ENCODE measurements at places on chromosomes 13 and 19. TPM values are rescaled to one million over a fixed set of nuclear protein-coding genes. Genes with fewer than 3 reads are reported as not detected.

Gene SHFL
- total RNA-seq: 112 TPM

Gene SMIM7
- 89.3 TPM for total RNA-seq

GRCh38 chr19:2330255-2330631 lies 1.8 kb downstream of the SPPL2B start:
- H3K27ac ChIP-seq: no peak overlapping the region
- no peaks in the 10 kb centered on the region for H3K36me3 ChIP-seq
- H3K4me3 ChIP-seq: no peak overlapping the region
- H3K4me1 ChIP-seq: peaks cover 49% of the 10 kb centered on the region

Gene MED16
- 71.7 TPM for total RNA-seq

GRCh38 chr13:75960538-75960994 lies 324.4 kb downstream of the LMO7 start:
- no peaks in the 10 kb centered on the region for H3K27me3 ChIP-seq
- no peak for DNase-seq
- no peak overlapping the region for H3K27ac ChIP-seq
- H3K4me1 ChIP-seq: no peaks in the 10 kb centered on the region

Gene RUVBL2
- 27.9 TPM for total RNA-seq

Gene FPR1
- total RNA-seq: not detected
